Upper lobe of right lung (tissue), 1 donor: ENCODE measurements at places on chromosomes 5 and 9. TPM values are rescaled to one million over a fixed set of nuclear protein-coding genes. Genes with fewer than 3 reads are reported as not detected.
A peak's percentile ranks its signal among the peaks of the same experiment; 100 is the strongest.

Gene PCDHB14
- total RNA-seq: 3.0 TPM

GRCh38 chr9:97237311-97237786 lies 70.1 kb upstream of the CCDC180 start:
- H3K27ac ChIP-seq: no peak overlapping the region
- peaks cover 12% of the 10 kb centered on the region for H3K4me1 ChIP-seq
- DNase-seq: no peak
- peaks cover 7% of the 10 kb centered on the region for H3K27me3 ChIP-seq
- peak overlapping the region; percentile 57 for H3K4me3 ChIP-seq

Gene LTC4S
- total RNA-seq: 22.6 TPM

Gene ANKDD1B
- total RNA-seq: 3.7 TPM

DNA sequence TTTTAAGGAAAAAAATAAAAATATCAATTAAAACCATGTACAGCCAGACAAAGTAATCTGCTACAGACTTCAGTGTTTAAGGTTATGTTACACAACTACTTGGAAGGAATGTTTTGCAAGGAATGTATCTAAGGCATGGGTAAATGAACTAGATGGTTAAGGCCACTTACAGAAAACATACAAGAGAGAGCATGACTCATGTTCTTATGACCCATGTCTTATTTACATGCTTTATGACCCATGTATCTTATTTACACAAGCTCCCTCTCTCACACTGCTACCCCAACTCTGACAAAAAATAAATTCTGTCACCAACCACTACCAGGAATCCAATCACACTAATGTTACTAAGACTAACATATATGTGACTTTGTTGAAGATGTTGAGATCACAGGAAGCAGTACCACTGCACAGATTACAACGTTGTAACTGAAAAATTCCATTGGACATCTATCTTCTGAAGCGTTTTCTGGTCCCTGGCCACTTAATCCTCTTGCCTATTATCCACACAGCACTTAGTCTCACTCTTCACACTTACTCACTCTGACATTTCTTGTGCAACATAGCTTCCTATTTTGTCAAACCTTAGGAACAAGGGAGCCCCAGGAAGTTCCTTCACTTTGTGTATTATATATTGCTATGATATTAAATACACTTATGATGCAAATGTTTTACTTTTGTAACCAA lies 1630.1 kb upstream of the C9orf72 start:
- H3K4me3 ChIP-seq: no peak overlapping the region
- no peak for DNase-seq
- no peak overlapping the region for H3K27ac ChIP-seq
- H3K36me3 ChIP-seq: no peaks in the 10 kb centered on the region
- H3K4me1 ChIP-seq: no peaks in the 10 kb centered on the region
- H3K27me3 ChIP-seq: no peaks in the 10 kb centered on the region

Gene HRCT1
- 10.8 TPM for total RNA-seq

DNA sequence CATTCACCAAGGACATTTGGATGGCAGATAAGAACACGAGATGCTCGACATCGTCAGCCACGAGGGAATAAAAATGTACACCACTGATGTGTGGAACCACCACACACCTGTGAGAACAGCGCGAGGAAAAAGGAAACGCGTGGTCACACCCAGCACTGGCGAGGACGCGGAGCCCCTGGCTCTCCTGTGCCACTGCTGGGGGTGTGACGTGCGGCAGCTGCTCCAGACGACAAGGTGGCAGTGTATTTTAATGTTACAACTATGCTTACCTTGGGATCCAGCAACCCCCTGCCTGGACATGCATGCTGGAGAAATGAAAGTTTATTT lies 13.6 kb upstream of the CEP72 start:
- no peak for DNase-seq
- H3K4me1 ChIP-seq: no peaks in the 10 kb centered on the region
- H3K27me3 ChIP-seq: peaks cover 26% of the 10 kb centered on the region

DNA sequence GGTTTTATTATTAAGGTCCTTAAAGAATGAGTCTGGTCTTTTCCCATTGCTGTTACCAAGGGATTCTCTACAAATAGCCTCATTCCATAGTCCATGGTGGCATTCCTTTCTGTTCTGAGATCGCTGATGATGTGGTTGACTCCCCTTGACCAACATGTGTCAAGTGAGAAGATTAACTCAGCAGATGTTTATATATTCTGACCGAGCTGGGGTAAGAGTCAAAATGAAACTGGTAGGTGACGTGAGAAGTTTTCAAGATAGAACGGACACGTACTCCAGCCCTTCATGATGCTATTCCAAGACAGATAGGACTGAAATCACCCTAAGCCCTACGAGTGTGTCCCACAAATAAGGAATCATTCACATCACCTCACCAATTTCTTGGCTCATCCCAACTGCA lies 155.5 kb upstream of the WWC1 start:
- H3K4me1 ChIP-seq: no peaks in the 10 kb centered on the region
- no peak for DNase-seq
- no peak overlapping the region for H3K27ac ChIP-seq
- H3K27me3 ChIP-seq: no peaks in the 10 kb centered on the region
- no peaks in the 10 kb centered on the region for H3K36me3 ChIP-seq

Gene PCDHA9
- 0.20 TPM for total RNA-seq

DNA sequence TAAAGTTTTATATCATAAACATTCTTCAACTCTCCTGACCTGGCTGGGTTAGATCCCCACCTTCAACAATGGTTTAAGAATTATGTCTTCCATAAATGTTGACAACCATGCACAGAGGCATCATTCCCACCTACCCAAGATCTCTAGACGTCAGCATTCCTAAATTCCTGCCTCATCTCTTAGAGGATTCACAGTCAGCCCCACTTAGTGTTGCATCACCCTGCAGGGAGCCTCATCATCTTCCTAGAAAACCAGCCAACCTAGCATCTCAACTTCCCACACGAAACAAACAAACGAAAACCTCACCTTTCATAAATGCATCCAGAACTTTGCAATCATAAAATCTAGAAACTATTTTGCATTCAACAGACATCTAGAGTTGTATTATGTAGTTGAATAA lies 816.1 kb upstream of the C9orf72 start:
- no peak overlapping the region for H3K4me3 ChIP-seq
- no peaks in the 10 kb centered on the region for H3K4me1 ChIP-seq
- no peak for DNase-seq

Gene PCDHGC3
- total RNA-seq: 109 TPM

Gene SV2C
- 0.32 TPM for total RNA-seq

DNA sequence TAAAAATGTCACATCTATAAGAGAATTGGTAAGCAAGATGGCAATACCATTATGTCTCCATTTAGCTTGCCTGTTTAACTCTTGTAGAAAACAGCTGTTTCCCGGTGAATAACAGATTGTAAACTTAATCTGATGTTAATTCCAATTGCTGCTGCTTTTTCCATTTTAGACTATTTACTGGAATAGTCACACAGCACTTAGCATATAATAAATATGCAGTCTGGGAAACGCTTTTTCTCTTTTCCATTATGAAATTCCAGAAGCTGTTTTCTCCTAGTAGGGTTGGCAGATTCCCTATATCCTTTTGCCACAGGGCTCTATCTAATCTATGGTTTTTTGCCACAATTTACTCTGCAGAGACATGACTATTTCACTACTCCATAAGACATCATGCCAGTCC lies 148.0 kb downstream of the CEMIP2 start:
- no peak for DNase-seq
- no peak overlapping the region for H3K4me3 ChIP-seq
- H3K36me3 ChIP-seq: no peaks in the 10 kb centered on the region
- H3K27me3 ChIP-seq: no peaks in the 10 kb centered on the region

Gene SELENOP
- total RNA-seq: 884 TPM

GRCh38 chr9:134526584-134527477 lies 114.8 kb upstream of the COL5A1 start:
- H3K27ac ChIP-seq: no peak overlapping the region
- no peaks in the 10 kb centered on the region for H3K27me3 ChIP-seq
- no peaks in the 10 kb centered on the region for H3K36me3 ChIP-seq
- H3K4me1 ChIP-seq: no peaks in the 10 kb centered on the region

Gene SLC25A46
- 39.0 TPM for total RNA-seq

Gene TEX48
- total RNA-seq: not detected

- no peak for DNase-seq
- H3K27ac ChIP-seq: no peak overlapping the region
- H3K4me1 ChIP-seq: peaks cover 6% of the 10 kb centered on the region
- H3K36me3 ChIP-seq: no peaks in the 10 kb centered on the region
- no peak overlapping the region for H3K4me3 ChIP-seq
Observed at GRCh38 chr5:159905496-159905895, 10.8 kb upstream of the ADRA1B start.

DNA sequence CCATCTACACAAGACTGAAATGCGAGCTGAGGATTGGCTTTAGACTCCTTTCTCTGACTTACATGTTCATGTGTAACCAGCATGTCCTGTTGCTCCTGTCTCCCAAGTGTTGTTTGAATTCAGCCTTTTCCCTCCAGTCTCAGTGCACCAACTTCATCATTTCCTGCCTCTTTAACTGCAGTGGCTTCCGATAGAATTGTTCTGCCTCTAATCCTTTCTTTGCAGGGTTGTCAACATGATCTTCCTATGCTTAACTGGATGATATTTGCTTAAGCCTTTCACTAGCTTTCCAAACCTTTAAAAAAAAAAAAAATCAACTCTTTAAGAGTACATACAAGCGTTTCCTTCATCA lies 6.7 kb upstream of the FYB1 start:
- no peak overlapping the region for H3K4me3 ChIP-seq
- peaks cover 3% of the 10 kb centered on the region for H3K4me1 ChIP-seq
- no peak for DNase-seq
- no peak overlapping the region for H3K27ac ChIP-seq
- no peaks in the 10 kb centered on the region for H3K36me3 ChIP-seq

DNA sequence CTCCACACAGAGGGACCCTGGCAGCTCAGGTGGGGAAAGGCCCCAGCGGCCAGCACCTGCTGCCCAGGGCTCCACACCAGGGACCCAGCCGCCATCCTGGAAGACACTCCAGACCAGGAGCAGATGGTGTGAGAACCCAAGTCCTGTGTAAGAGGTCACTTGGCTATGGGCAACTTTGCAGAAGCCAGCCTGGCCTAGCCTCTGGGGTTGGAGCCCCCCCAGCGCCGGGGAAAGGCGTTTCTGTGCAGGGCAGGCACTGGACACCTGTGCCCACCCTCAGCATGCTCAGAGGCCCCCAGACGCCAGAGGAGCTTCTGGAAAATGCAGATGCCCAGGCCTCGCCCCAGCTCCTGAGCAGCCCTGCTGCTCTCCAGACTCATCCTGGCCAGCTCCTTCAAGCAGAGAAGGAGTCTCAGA lies 34.0 kb downstream of the RASGEF1C start:
- no peak overlapping the region for H3K4me3 ChIP-seq
- DNase-seq: no peak
- no peak overlapping the region for H3K27ac ChIP-seq
- peaks cover 18% of the 10 kb centered on the region for H3K27me3 ChIP-seq

Gene OTP
- total RNA-seq: not detected

Gene SEMA5A
- 38.9 TPM for total RNA-seq

DNA sequence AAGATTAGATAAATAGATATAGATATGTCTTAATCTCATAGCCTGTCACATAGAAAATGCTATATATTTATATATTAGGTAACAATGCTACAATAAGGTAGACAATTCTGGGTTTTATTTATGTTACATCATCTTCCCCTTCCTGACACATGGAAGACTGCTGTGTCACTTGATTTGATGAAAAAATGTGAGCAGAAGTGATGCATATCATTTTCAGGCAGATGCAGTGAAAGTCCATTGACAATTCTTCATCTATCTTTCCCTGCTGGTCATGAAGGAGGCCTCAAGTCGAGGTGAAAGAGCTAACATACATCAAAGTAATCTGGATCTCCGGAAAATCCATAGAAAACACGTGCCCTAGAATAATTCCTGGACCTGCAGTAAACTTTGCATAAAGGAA lies 57.8 kb upstream of the CHD1 start:
- no peaks in the 10 kb centered on the region for H3K4me1 ChIP-seq
- DNase-seq: no peak
- H3K27me3 ChIP-seq: no peaks in the 10 kb centered on the region
- no peaks in the 10 kb centered on the region for H3K36me3 ChIP-seq
- H3K27ac ChIP-seq: no peak overlapping the region

- H3K27me3 ChIP-seq: no peaks in the 10 kb centered on the region
- H3K4me3 ChIP-seq: no peak overlapping the region
- no peak for DNase-seq
Observed at GRCh38 chr5:129770024-129770820, 22.3 kb downstream of the MINAR2 start.

Gene BTNL8
- 4.5 TPM for total RNA-seq

GRCh38 chr9:24451346-24451745 lies 94.4 kb downstream of the IZUMO3 start:
- no peaks in the 10 kb centered on the region for H3K36me3 ChIP-seq
- no peak overlapping the region for H3K27ac ChIP-seq
- no peaks in the 10 kb centered on the region for H3K4me1 ChIP-seq

- H3K27me3 ChIP-seq: no peaks in the 10 kb centered on the region
- no peaks in the 10 kb centered on the region for H3K4me1 ChIP-seq
- DNase-seq: no peak
- H3K36me3 ChIP-seq: no peaks in the 10 kb centered on the region
- H3K4me3 ChIP-seq: no peak overlapping the region
Observed at GRCh38 chr5:155052532-155052931, 39.0 kb downstream of the KIF4B start.

Gene ASPN
- total RNA-seq: 7.5 TPM

Gene CARTPT
- total RNA-seq: not detected

DNA sequence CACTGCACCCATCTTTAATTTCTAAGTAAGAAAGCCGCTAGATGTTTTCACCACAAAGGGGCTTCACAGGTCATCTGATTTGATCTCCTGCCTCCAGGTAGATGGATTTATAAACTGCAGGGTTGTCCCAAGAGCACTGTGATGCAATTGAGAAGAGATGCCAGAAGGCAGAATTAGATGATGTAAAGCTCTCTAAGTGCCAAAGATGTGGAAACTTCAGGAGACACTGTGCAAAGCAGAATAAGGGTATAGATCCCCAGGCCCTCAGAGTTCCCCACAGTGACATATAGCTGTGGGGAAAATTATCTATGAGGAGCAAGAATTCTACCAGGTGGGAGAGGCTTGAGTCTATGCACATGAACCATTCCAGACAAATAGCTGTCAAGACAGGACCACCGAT lies 90.5 kb downstream of the FSTL4 start:
- H3K4me3 ChIP-seq: no peak overlapping the region
- DNase-seq: no peak
- H3K4me1 ChIP-seq: no peaks in the 10 kb centered on the region
- H3K27ac ChIP-seq: no peak overlapping the region

DNA sequence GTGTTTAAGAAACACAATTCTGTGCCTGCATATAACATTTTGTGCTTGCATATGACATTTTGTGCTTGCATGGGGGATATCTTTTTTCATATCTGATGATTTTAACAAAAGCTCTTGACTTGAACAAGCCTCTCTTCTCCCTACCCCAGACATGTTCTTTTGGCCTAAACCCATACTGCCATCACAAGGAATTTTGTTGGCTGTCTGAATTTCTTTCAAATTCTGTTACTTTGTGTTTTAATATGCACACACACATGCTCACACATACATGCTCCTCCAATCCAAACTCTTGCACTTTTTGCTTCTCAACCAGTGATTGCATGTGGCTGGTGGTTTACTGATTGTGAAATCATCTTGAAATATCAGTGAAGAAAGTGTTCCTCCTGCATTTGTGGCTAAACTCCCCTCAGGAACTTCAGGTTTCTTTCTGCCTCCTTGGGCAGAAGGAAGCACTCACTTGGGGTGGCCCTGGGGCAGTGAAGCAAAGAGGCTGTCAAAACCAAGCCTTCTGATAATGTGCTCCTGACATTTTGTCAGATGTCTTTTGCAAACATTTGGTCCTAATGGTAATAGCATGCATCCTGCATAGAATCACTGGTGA lies 377.2 kb upstream of the KLF4 start:
- DNase-seq: no peak
- no peak overlapping the region for H3K4me3 ChIP-seq
- H3K27me3 ChIP-seq: no peaks in the 10 kb centered on the region
- H3K4me1 ChIP-seq: peaks cover 10% of the 10 kb centered on the region

Gene DNM1
- total RNA-seq: 5.2 TPM

Gene ANKRD20A1
- 1.5 TPM for total RNA-seq
